Stimulated activated CD4-positive, alpha-beta T cell treated with anti-CD3 and anti-CD28 coated beads, Interleukin-15, amount 100 ng/mL, for 24 hours (primary cell): ENCODE measurements at places on chromosomes 2 and 18.

GRCh38 chr2:240560480-240561324, 545 bp downstream of the DUSP28 start:
- DNase-seq, result peak; percentile 100

DNA sequence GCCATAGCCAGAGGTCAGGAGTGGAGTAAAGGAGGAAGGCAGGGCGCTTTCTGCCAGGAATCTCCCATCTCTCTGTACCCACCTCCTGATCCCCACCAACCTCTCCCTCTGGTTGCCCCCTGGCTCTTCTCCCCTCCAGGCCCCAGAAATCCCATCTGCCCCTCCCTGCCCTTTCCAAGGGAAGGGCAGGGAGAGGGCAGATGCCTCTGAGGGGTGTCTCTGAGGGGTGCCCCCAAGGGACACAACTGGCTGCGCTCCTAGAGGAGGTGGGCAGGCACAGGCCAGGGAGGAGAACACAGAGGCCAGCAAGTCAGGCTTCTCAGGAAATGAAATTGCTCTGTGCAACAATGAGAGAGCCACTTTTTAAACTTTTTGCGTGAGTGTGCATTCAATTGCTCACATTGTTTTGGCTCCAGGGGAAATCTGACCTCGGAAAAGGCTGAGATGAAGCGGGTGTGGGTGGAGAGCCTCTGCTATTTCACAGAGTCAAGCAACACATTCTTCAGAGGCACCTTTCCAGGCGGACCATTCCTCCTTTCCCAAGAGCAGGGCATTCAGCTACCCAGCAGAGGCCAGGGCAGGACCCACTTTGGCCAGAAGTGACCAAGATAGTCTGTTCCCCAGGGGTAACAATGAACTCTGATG, 125.5 kb downstream of the SMAD7 start:
- DNase-seq, result no peak

- no peak for DNase-seq
These were observed 20.8 kb downstream of the TNFRSF11A start for GRCh38 chr18:62345909-62346308.

DNA sequence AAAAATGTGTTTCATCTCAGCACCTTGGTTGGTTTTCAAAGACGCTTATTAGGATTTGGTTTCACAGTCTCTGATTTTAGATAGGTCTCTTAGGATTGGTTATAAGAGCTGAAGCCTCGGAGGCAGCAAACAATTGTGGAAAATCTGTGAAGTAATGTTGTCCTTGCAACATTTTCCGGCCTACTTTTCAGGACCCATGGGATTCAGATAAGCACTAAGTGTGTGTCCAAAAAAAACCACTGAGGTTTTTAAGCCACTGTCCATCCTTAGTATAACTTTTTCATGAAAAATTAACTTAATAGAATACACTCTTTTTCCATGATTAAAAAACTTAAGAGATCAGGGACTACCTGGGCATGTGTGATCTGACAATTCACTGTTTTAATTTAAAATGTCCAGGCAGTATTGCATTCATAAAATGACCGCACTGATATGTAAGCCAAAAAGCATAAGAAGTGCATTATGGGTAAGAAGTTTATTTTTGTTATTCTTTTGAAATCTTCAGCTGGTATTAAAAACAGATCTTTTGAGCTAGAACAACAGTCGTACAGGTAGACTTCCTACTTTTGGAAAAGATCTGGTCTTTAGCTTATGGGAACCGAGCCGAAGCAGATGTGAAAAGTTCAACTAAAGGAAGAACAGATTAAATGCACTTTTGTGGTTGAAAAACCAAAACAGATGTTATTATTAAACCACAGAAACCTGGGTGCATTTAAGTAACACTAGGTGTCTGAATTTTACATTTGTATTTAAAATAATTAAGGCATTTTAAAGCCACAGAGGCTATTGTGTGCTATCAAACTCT, 479.4 kb upstream of the ZEB2 start:
- no peak for DNase-seq

GRCh38 chr2:109005686-109006204, 16.7 kb upstream of the EDAR start:
- DNase-seq, result no peak

DNA sequence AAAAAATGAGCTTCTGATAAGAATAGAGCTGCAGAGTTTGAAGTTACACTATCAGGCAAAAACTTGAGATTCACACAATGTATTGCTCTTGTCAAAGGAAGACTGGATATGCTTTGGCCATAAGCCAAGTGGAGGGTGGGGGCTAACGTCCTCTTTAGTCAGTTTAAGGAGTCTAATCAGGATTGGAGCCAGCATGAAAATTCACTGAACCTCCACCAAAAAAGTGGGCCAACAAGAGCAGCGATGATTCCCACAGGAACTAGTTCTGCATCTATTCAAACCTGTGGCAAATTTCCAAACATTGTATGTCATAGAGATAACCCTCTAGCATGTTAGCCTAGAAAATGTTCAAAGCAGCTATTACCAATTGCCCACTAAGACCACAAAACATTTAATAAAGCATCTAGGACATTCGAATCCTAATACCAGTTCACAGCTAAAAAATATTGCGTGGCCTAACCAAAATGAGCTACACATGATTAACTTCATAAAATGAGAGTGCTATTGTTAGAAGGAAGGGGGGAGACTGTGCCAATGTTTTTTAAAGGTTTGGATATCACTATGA, 43.5 kb upstream of the TMEM247 start:
- DNase-seq, result no peak

DNA sequence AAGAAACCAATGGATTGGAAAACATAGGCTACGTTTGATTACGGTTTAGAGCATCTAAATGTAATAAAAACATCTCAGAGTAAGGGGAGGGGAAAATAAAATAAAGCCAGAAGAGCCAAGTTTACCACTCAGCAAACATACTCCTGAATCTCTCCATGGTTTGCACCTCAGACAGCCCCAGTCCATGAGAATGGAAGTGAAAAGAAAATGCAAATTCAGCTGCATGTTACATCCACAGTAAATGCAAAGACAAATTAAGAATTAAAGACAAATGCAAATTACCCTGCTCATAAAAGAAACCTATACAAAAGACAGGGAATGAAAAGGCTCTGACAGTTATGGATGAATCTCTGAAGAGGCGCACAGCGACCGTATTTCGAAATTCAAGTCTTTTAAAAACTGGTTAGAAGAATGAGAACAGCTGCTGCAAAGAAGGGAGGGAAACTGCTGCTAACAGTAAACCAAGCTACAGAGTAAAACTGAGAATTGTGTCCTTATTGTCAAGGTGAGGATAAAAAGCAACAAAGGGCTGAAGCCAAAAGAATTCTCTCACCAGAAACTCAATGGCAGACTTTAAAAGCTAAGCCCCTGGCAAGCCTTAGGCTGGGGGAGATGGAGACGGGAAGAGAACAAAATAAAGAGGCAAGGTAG, 197.9 kb upstream of the ACVR2A start:
- DNase-seq, result no peak

GRCh38 chr18:45621061-45621511, 5.8 kb downstream of the SLC14A2 start:
- peak; percentile 43 for DNase-seq
